Activated CD4-positive, alpha-beta T cell treated with anti-CD3 and anti-CD28 coated beads, Interleukin-2, amount 50 U/mL, for 1 hour (primary cell): ENCODE measurements at places on chromosomes 2 and 18.

DNA sequence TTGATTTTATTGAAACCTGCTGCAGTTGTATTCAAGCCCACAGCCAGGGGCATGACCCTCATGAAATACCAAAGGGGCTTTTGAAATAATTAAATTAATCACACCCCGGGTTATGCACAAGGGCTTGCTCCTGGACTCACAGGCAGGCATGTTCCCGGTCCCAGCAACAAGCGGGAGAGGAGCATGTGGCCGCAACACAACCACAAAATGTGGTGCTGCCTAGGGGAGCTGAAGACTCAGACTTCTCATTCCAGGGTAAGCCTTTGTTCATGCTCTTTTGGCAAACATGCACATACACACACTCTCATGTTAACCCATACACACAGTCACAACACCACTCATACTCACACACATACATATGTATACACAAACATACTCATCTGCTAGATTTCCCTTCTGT, 233.7 kb upstream of the SMAD2 start:
- DNase-seq, result no peak

- no peak for DNase-seq
Measured at GRCh38 chr2:12032398-12032797, 286.0 kb downstream of the LPIN1 start.

DNA sequence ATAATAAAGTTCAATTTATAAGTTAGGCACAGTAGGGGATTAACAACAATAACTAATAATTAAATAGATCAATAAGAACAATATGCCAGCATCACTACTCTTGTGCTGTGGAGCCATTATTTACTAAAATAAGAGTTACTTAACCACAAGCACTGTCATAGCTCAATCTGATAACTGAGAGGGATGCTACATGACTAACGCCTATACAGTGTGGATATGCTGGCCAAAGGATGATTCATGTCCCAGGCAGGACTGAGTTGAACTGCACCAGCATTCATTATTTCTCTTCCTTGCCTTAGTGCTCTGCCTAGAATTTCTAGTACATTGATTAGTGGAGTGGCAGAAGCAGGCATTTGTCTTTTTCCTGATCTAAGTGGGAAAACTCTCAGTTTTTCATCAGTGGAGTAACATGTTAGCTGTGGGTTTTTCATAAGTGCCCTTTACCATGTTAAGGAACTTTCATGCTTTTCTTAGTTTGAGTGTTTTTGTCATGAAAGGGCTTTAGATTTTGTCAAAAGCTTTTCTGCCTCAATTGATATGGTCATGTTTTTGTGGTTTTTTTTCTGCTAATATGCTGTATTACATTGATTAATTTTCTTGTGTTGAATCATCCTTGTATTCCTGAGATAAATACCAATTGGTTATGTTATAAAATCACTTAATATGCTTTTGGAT, 21.7 kb downstream of the KIAA1328 start:
- DNase-seq, result no peak

GRCh38 chr2:84958135-84959059, 12.6 kb upstream of the KCMF1 start:
- no peak for DNase-seq

- DNase-seq, result no peak
Measured at GRCh38 chr2:34368304-34368703, 769.2 kb upstream of the FAM98A start.

DNA sequence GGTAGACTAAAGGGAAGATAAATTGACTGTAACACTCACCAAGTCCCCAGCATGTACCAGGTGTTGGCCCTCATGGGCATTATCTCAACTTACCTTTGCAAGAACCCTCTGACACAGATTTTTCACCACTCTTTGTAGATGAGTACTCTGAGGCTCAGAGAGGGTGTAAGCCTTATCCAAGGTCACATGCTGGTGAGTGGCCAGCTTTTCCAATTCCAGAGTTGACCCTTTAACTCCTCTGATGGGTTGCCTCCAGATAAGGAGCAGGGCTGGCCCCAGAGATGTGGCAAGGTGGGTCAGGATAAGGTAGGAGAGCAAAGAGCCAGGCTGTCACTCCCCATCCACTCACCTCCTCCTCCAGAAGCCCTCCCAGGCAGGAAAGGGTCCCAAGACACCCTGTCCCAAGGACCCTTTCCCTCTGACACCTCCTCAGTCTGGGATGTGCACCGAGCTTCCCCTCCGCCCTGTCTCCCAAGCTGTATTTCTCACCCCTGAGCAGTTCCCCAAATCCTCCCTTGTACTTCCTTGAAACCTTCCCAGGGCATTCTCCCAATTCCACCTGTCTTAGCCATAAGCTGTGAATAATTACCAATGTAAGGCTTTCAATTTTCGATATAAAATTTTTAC, 165.9 kb downstream of the ZFP36L2 start:
- no peak for DNase-seq

GRCh38 chr2:73225513-73226360, 7.3 kb downstream of the PRADC1 start:
- no peak for DNase-seq

GRCh38 chr2:64331114-64331645, 122.8 kb upstream of the LGALSL start:
- no peak for DNase-seq

DNA sequence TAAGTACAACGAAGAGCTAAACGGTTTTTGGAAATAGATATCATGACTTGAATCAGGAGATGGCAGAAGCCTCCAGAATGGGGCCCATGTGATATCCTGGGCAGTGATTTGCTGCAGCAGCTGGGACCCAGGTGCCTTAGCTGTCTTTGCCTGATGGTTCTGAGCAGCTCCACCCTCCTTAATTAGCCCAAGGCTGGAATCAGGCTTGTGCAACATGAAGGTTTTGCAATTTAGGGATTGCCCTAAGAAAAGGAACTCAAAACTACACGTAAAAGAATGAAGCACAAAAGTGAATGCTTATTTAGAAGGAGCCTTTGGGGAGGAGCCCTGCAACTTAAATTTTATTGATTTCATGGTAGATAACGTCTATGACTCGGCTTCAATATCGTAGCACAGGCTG, 17.3 kb upstream of the CNDP2 start:
- DNase-seq, result no peak

DNA sequence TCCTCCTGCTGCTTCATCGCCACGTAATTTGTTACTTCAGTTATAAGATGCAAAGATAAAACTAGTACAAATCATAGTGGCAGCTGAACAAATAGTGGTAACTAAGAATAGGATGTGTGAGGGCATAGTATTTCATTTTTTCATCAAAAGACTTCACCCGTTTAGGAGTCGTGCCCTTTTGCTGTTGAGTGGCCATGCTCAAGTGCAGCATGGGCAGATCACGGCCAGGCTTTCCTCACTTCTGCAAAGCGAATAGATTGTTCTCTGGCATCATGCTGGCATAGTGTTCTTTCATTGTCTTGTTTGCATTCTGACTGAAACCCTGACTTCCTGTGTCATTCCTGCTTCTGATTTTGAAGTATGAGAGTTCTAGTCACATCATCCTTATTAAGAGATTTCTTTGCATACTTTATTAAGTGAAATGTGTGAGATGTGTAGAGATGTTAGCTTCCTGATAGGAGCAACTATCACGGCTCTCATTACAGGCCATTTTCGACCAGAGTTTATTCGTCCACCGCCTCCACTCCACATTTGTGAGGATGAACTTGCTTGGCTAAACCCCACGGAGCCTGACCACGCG, 11.8 kb downstream of the CNOT11 start:
- no peak for DNase-seq

DNA sequence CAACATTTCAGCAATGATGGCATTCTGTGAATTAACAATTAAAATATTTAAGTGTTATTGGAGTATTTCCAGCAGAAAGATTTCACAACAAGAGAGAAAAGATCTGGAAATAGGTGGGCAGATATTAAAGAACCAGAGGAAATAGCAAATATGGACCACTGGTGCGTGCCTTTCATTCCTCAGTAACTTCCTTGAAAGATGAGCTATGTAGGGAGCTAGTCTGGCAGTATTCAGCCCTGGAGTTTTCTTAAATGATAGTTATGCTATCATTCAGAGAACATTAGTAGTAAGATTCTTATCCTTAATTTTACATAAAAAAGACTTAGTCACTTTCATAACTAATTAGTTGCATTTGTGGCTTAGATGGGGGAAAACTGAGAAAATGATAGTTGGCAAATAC, 41.5 kb downstream of the TANC1 start:
- no peak for DNase-seq
